Activated effector memory CD4-positive, alpha-beta T cell treated with anti-CD3 and anti-CD28 coated beads, Interleukin-2, amount 50 U/mL, for 16 hours (primary cell): ENCODE measurements at places on chromosomes 12 and 14.

DNA sequence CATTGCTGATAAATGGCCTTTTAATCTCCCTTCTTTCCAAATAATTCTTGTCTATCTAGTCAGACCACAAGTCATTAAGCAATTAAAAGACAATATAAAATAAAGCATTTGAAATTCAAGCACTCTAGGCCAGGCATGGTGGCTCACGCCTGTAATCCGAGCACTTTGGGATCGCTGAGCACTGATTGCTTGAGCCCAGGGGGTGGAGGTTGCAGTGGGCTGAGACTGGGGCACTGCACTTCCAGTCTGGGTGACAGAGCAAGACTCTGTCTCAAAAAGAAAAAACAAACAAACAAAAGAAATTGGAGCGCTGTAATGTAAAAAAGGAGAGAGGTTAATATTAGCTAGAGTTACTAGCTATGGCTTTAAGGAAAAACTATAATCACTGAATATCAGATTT is 30.5 kb upstream of the CSRP2 start:
- no peak for DNase-seq

GRCh38 chr12:114339626-114340025 is 66.3 kb downstream of the TBX5 start:
- DNase-seq, result no peak

DNA sequence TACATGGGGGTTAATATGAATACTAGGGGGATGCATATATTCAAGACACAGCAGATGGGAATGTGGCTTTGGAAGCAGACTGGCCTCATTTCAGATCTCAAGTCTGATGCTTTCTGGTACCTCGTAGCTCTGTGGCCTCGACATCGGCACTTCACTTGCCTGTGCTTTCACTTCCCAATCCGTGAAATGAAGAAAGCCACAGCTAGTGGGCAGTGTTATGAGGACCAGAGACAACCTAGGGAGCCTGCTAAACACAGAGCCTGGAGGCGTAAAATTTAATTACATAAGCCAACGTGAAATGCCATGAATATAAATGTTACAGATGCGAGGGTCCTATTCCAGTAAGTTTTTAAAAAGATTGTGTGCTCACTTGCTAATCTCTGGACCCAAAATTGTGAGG is 286.0 kb downstream of the TMEM132D start:
- no peak for DNase-seq

DNA sequence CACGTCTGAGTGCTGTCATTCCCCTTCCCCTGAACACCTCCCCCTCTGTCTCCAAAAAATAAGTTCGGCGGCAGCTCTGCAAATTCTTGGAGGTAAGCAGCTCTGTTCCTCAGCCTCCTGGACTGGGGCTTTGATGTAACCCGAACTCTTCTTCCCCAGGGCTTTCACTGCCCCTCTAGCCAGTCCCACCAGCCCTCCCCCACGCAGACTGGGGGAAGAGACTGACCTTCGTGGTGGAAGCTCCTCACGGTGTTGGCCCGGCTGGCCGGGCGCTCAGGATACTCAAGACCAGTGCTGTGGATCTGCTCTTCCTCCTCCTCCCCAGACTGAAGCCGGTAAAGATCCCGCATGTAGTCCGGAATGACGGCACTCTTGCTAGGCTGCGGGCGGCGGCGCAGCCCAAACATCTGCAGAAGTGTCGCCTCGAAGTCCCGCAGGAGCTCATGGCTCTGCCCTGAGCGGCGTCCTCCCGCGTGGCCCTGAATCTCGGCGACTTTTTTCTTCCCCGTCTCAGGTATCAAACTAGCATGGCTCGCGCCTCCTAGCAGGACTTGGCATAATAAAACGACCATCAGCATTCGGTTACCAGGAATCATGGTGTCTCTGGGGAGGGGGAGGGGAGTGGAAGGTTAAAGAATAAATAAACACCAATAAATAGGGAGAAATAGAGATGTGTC is 4.9 kb downstream of the BMP4 start:
- no peak for DNase-seq

GRCh38 chr14:50741567-50741966 is 73.5 kb upstream of the SAV1 start:
- DNase-seq, result no peak
